NCI-H1436 (cell line): ENCODE measurements at places on chromosomes 7 and 10.

GRCh38 chr10:16231176-16231575, 205.6 kb upstream of the PTER start:
- no peak for DNase-seq

DNA sequence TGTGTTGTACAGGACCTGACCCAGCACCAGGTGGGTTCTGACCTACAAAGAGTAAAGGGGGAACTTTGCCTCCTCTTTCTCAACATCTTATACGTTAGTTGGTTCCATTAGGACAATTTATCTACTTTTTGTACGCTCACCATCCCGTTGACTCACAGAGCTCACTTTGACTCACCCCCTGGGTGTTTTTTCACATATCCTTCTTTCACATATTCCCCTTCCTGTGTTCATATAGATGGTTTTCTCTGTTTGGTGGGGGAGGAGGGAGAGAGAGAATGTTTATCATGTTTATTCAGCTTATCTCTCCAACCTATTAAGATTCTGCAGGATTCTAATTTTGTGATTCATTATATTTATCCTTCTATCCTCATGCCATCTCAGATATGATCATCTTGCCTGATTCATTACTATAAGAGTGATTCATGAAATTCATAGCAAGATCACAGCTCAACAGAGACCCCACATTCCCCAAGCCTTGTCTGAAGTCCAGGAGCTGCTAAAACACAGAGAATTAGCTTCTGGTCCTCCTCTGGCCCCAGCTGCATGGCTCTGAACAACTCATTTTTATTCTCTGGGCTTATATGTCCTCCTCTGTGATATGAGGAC, 37.2 kb downstream of the PRSS2 start:
- DNase-seq = no peak

DNA sequence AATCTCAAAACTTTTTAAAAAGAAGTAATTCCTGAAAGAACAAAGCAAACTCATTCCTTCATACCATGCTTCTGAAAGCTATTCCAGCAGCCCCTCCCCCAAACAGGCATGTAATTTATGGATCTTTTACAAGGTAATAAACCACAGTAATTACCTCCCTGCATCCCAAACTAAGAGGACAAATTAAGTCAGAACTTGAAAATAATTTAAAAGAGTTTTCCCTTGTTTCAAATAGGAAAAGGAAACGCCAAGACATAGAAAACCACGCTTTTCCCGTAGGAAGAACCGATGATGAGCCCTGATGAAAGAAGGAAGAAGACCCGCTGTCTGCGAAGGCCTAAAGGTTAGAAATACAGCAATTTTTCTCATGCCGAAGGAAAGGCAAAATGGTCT, 8.9 kb downstream of the HOXA4 start:
- no peak for DNase-seq

DNA sequence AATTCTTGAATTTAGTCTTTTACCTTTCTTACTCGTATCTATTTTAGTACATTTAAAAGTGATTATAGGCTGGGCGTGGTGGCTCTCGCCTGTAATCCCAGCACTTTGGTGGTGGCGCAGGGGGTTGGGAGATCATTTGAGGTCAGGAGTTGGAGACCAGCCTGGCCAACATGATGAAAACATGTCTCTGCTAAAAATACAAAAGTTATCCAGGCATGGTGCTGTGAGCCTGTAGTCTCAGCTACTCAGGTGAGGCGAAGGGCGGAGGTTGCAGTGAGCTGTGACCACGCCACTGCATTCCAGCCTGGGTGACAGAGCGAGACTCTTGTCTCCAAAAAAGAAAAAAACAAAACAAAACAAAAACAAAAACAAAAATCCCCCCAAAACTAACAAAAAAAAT, 12.2 kb downstream of the PRKCQ start:
- DNase-seq = no peak

DNA sequence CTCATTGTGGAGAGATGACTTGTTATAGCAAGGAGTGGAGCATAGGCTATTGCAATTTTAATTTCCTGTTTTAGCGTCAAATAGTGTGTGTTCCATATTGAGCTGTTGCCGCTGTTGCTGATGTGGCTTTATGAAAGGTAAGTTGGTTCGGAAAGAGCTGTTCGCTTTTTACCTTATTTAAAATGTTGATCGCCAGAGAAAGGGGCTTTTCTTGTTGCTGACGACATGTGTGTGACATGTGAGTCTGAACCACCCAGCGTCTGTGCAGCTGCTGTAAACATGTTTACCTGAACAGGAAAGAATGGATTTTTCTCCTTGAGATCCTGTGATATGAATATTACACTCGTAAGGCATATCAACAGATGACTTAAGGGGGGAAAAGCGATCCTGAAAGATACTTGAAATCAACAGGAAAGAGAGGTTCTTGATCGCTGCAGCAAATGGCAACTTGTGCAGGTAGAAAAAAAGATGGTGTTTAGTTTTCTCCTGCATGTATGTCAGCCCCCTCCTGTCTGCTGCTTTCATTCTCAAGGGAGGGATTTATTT, 2.5 kb downstream of the ZEB1 start:
- DNase-seq = no peak

- no peak for DNase-seq
Observed at GRCh38 chr10:110916554-110917346, 2.2 kb downstream of the BBIP1 start.

- no peak for DNase-seq
Observed at GRCh38 chr10:71378336-71379117, 18.2 kb upstream of the CDH23 start.

- DNase-seq = no peak
Observed at GRCh38 chr10:103925591-103925990, 7.6 kb upstream of the STN1 start.

GRCh38 chr10:17238445-17239291, 10.6 kb downstream of the VIM start:
- no peak for DNase-seq

- DNase-seq = no peak
Observed at GRCh38 chr10:62250594-62251198, 17.9 kb downstream of the RTKN2 start.

- no peak for DNase-seq
Observed at GRCh38 chr7:131355917-131356777, 28.5 kb downstream of the MKLN1 start.

DNA sequence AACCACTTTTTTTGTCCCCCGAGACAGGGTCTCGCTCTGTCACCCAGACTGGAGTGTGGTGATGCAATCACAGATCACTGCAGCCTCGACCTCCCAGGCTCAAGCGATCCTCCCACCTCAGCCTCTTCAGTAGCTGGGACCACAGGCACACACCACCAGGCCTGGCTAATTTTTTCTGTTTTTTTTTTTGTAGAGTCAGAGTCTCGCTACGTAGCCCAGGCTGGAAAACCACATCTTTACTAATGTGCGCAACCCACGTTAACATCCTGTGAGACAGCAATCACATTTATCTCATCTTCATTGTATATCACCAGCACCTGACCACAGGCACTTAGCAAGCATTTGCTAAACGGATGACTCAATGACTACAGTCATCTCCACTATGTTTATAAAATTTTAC, 77.8 kb upstream of the ATP6V0A4 start:
- DNase-seq = no peak

- DNase-seq = no peak
Observed at GRCh38 chr10:11886851-11887250, 63.7 kb downstream of the PROSER2 start.

DNA sequence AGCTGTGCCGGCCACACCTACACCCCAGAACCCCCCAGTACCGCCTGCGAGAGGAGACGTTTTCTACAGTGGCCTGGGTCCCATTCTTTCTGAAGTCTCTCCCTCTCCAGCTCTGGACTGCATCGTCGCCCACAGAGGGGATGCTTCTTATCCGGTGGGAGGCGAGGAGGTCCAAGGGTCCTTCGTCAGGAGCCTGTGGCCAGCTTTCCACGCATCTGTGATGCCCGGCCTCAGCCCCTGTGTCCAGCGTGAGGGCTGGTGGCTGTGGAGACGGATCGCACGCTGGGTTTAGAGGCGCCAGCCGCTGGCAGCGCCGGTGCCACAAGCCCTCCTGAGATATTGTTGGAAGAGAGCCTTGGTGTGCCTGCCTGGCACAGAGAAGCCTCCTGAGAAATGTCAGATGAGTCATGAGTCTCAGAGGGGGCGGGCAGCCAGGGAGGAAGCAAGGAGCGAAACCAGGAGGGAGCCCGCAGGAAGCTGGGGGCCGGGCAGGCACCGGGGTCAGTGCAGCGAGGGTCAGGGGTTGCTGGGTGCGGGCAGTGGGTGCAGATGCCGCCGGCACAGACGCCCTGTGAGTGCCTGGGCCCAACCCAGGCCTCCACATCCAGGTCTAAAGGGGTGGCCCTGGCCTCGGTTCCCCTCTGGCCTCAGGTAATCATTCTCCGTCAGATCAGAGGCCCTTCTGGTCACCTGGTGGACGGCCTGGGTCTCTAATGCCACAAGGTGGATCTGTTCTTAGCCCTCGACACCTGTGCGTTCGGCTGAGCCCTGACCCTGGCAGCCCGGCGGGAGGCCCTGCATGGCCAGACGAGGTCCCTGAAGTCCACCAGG, 86.0 kb upstream of the DIP2C start:
- DNase-seq = no peak

GRCh38 chr7:43625453-43625852, 42.5 kb downstream of the STK17A start:
- DNase-seq = no peak

DNA sequence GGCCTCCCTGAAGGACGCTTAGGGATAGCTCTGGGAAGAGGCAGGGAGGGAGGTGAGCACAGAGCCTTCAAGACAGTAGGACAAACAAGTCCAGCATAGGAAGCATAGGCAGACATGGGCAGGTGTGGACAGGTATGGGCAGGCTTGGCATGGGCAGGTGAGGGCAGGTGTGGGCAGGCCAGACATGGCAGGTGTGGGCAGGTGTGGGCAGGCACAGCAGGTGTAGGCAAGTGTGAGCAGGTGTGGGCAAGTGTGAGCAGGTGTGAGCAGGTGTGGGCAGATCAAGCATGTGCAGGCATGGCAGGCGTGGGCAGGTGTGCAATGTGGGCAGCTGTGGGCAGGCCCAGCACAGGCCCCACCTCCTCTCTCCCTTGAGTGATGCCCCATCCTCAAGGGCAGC, 148.8 kb upstream of the ZMIZ1 start:
- peak; percentile 19 for DNase-seq

DNA sequence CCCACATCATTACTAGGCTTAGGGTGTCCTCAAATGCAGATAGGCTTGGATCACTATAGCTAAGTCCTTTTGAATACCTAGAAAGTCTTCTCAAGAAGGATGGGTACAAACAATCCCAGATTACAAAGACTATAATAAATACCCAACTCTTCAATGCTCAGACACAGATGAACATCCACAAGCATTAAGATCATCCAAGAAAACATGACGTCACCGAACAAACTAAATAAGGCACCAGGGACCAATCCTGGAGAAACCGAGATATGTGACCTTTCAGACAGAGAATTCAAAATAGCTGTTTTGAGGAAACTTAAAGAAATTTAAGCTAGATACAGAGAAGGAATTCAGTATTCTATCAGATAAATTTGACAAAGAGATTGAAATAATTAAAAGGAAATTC, 108.0 kb upstream of the PLPP4 start:
- DNase-seq = no peak
